ENCODE measurements at places on chromosomes 3 and 15. TPM values are rescaled to one million over a fixed set of nuclear protein-coding genes. Genes with fewer than 3 reads are reported as not detected.
A peak's percentile ranks its signal among the peaks of the same experiment; 100 is the strongest.

GRCh38 chr3:81500039-81500438 is 261.4 kb downstream of the GBE1 start:
- DNase-seq: no peak
- H3K27me3 ChIP-seq: no peaks in the 10 kb centered on the region
- peaks cover 4% of the 10 kb centered on the region for H3K36me3 ChIP-seq
- no peaks in the 10 kb centered on the region for H3K4me1 ChIP-seq
- no peak overlapping the region for H3K27ac ChIP-seq

DNA sequence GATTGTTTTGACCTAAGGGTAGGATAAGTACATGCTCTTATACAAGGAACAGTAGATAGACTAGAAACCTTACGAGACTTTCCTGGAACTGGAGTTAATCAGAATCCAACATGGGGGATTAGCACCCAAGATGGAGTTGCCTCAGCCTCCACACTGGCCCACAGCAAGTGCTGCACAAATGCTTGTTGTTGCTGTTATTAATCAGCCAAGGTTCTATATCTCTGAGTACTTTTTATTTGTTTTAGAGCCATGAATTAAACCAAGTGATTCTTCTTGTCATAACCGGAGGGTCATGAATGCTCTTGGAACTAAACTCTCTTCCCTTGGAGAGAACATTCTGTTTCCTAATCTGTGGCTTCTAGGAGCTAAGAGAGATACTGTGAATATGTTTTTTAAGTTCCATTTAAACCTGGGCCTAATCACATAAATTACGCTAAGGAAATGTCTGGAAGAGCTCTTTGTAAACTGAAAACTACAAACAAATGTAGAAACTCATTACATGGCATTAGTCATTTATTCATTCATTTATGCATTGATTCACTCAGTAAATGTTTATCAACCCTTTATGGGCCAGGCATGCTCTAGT is 5.7 kb upstream of the IL16 start:
- H3K36me3 ChIP-seq: no peaks in the 10 kb centered on the region
- H3K4me1 ChIP-seq: no peaks in the 10 kb centered on the region
- H3K4me3 ChIP-seq: no peak overlapping the region
- no peak overlapping the region for H3K27ac ChIP-seq
- DNase-seq: no peak

GRCh38 chr3:149701206-149701976 is 43.6 kb upstream of the WWTR1 start:
- H3K36me3 ChIP-seq: peaks cover 29% of the 10 kb centered on the region
- H3K4me1 ChIP-seq: peaks cover 14% of the 10 kb centered on the region
- H3K27ac ChIP-seq: no peak overlapping the region
- DNase-seq: no peak
- no peak overlapping the region for H3K4me3 ChIP-seq

DNA sequence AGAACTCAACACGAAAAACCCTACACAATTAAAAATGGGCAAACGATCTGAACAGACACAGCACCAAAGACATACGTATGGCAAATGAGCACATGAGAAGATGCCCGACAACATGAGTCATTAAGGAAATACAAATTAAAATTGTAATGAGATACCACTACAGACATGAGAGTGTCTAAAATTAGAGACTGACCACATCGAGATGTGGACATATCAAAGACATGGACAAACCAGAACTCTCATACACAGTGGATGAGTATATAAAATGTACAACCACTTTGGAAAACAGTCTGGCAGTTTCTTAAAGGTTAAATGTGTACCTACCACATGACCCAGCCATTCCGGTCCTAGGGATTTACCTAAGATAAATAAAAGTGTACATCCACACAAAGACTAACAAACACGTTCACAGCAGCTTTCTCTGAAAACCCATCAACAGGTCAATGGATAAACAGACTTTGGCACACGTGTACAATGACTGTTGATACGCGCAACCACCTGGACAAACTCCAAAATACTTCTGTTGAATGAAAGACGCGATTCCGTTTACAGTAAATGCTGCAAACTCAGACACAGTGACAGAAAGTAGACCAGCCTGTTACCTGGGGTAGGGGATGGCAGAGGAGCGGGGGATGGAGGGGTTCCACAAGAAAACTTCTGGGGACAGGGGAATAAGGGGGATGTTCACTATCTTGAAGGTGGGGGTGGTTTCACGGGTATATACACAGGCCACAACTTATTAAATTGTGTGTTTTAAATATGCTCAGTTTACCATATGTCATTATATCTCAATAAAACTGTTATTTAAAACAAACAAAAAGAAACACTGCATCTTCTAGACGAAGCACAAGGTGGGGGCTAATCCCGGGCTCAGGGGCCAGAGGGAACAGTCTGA is 2.1 kb downstream of the TNK2 start:
- peak overlapping the region; percentile 64 for H3K4me3 ChIP-seq
- no peak for DNase-seq
- H3K36me3 ChIP-seq: no peaks in the 10 kb centered on the region
- peaks cover 3% of the 10 kb centered on the region for H3K27me3 ChIP-seq
- H3K27ac ChIP-seq: peak overlapping the region; percentile 54
- H3K4me1 ChIP-seq: peaks cover 16% of the 10 kb centered on the region

Gene IP6K1
- total RNA-seq: 44.6 TPM

DNA sequence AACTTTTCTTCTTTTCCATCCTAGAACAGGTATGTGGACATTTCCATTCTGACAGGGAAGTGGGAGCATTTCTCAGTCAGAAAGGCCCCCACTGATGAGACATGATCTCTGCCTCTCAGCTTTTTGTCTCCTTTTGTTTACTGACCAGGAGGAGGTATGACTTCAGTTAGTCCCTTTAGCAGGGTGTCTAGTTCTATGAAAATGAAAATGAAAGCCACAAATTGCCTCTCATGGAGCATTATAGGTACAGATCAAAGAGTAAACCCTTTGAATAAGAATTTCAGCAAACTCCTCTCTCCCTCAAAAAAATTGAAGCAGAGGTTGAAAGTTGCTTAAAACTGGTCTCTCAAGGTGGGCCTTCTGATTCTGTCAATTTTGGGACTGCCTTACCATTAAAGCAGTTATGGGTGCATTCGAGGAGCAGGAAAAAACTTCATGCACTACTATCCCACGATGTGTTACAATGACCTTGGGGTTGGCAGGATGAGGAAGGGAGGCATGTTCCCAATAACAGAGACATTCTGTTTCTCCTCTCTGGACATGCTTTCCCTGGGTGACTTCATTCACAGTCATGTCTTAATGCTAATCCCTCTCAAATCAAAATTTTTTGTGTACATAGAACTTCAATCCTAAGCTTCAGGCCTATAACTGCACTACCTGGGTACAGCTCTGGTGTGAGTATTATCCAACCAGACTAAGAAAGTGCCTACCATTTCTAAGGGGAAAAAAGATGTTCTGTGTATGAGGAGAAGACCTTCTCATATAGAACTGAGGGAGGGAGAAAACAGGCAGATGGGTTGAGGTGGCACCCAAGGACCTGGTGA is 50.6 kb upstream of the TBC1D23 start:
- H3K27me3 ChIP-seq: peaks cover 2% of the 10 kb centered on the region
- H3K4me1 ChIP-seq: no peaks in the 10 kb centered on the region
- no peaks in the 10 kb centered on the region for H3K36me3 ChIP-seq

GRCh38 chr15:93382200-93382820 is 293.3 kb upstream of the RGMA start:
- DNase-seq: no peak
- no peak overlapping the region for H3K27ac ChIP-seq

- peak overlapping the region; percentile 88 for H3K27ac ChIP-seq
- peak; percentile 66 for DNase-seq
- H3K36me3 ChIP-seq: peaks cover 5% of the 10 kb centered on the region
- H3K4me1 ChIP-seq: peaks cover 45% of the 10 kb centered on the region
Measured at GRCh38 chr3:194871143-194871863, 185.6 kb downstream of the FAM43A start.

Gene SMCO1
- total RNA-seq: not detected

GRCh38 chr3:155934230-155934629 is 63.8 kb downstream of the GMPS start:
- peaks cover 2% of the 10 kb centered on the region for H3K27me3 ChIP-seq
- no peaks in the 10 kb centered on the region for H3K36me3 ChIP-seq
- no peak overlapping the region for H3K4me3 ChIP-seq
- no peak for DNase-seq

DNA sequence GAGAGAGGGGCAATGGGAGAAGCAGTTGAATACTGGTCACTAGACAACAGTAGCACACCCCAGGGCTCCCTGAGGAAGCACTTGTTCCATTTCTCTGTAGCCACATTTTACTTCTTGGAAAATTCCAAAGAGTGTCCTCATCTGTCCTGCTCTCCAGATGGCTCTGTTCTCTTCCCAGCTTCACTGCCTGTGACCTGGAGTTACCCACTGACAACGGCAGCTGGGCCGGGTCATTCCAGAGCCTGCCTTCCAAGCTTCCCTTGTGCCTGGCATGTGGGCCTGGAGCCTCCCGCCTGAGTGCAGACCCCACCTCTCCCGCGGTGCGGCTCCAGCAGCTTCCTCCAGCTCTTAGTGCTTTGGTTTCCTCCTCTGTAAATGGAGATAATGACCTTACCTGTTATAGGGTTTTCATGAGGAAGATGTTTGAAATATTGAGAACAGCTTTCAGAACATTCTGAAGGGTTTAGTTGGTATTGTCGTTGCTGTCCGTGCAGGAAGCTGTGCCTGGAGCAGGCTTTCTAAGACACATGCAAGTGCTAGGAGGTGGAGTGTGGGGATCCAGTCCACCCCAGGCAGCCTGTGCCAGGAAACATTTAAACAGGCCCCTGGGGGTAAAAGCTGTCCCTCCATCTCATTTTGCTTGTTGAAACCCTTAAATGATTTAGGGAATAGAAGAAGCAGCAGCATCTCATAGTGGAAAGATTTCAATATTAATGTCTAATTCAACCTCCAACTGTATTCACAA is 24.8 kb downstream of the EFCC1 start:
- H3K27me3 ChIP-seq: peaks cover 8% of the 10 kb centered on the region
- no peak overlapping the region for H3K4me3 ChIP-seq
- H3K27ac ChIP-seq: no peak overlapping the region
- H3K4me1 ChIP-seq: no peaks in the 10 kb centered on the region
- DNase-seq: no peak

GRCh38 chr3:42489937-42490227 is 12.6 kb upstream of the VIPR1 start:
- peaks cover 2% of the 10 kb centered on the region for H3K4me1 ChIP-seq
- DNase-seq: no peak

DNA sequence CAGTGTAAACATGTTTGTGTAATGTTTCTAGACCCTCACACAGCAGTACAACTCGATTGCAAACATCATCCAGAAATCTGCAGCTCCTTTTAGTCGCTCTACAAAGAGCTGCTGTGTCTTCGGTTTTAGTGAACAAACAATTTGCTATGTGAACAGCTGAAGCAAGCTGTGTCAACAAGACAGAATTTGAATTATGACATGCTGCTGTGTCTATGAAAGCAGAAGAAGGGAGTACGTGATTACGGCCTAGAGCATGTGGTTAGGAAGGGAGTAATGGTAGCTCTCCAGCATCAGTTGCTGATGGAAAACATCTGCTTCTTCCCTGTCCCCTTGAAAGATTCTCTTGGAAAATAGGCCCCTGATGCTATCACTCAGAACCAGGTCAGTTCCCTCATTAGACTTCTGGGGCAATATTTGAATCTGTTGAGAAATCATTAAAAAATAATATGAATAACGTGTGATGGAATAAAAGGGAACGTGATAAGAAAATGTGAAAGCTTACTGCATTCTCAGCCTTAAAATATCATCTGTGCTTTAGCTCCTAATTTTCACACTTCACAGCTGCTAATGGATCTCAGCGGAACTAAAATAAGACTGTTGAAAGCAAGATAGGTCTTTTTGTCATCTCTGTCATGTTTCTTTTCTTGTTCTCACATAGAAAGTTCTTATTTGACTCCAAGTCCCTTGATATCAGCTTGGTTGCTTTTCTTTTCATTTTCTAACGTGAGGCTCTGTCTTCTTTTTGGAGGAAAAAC is 891.5 kb downstream of the ROBO2 start:
- peaks cover 8% of the 10 kb centered on the region for H3K4me1 ChIP-seq
- no peaks in the 10 kb centered on the region for H3K36me3 ChIP-seq
- H3K27ac ChIP-seq: no peak overlapping the region
- no peak for DNase-seq
- no peak overlapping the region for H3K4me3 ChIP-seq
- no peaks in the 10 kb centered on the region for H3K27me3 ChIP-seq

GRCh38 chr3:195182470-195182795 is 88.5 kb downstream of the XXYLT1 start:
- peaks cover 5% of the 10 kb centered on the region for H3K36me3 ChIP-seq
- H3K27me3 ChIP-seq: peaks cover 4% of the 10 kb centered on the region
- peaks cover 38% of the 10 kb centered on the region for H3K4me1 ChIP-seq
- peak overlapping the region; percentile 49 for H3K4me3 ChIP-seq

- H3K4me1 ChIP-seq: no peaks in the 10 kb centered on the region
- no peak for DNase-seq
- no peaks in the 10 kb centered on the region for H3K27me3 ChIP-seq
Measured at GRCh38 chr3:190436331-190436730, 13.4 kb downstream of the TMEM207 start.

GRCh38 chr3:114896978-114897377 is 250.1 kb downstream of the ZBTB20 start:
- H3K4me3 ChIP-seq: no peak overlapping the region
- H3K4me1 ChIP-seq: peaks cover 28% of the 10 kb centered on the region
- H3K27me3 ChIP-seq: peaks cover 5% of the 10 kb centered on the region

Gene TUBGCP4
- 29.9 TPM for total RNA-seq

- no peak overlapping the region for H3K4me3 ChIP-seq
- no peak overlapping the region for H3K27ac ChIP-seq
- no peak for DNase-seq
- no peaks in the 10 kb centered on the region for H3K36me3 ChIP-seq
Measured at GRCh38 chr3:181561139-181562031, 150.3 kb upstream of the SOX2 start.

GRCh38 chr3:188335656-188336055 is 181.7 kb downstream of the LPP start:
- no peaks in the 10 kb centered on the region for H3K36me3 ChIP-seq
- no peaks in the 10 kb centered on the region for H3K27me3 ChIP-seq
- no peak overlapping the region for H3K27ac ChIP-seq
- DNase-seq: no peak
- H3K4me1 ChIP-seq: peaks cover 7% of the 10 kb centered on the region

GRCh38 chr3:55434789-55435188 is 52.3 kb downstream of the WNT5A start:
- no peak overlapping the region for H3K4me3 ChIP-seq
- H3K36me3 ChIP-seq: no peaks in the 10 kb centered on the region
- DNase-seq: no peak
- no peaks in the 10 kb centered on the region for H3K4me1 ChIP-seq

DNA sequence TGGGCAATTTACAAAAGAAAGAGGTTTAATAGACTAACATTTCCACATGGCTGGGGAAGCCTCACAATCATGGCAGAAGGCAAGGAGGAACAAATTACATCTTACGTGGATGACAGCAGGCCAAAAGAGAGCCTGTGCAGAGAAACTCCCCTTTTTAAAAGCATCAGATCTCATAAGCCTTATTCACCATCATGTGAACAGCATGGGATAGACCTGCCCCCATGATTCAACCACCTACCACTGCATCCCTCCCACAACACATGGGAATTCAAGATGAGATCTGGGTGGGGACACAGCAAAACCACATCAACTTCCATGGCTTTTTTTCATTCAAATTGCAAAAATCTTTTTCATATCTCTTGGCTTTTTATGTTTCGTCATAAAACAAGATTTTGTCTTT is 67.6 kb upstream of the GADL1 start:
- no peaks in the 10 kb centered on the region for H3K36me3 ChIP-seq
- no peak overlapping the region for H3K27ac ChIP-seq
- no peak for DNase-seq
- H3K4me3 ChIP-seq: no peak overlapping the region

All from glutamatergic neuron (in vitro differentiated cells).